GM12878 (cell line): ENCODE measurements at places on chromosomes 1 and 21.
A peak's percentile ranks its signal among the peaks of the same experiment; 100 is the strongest.

- DNase-seq: no peak
These were observed 209.8 kb upstream of the PRMT6 start for GRCh38 chr1:106846656-106847055.

DNA sequence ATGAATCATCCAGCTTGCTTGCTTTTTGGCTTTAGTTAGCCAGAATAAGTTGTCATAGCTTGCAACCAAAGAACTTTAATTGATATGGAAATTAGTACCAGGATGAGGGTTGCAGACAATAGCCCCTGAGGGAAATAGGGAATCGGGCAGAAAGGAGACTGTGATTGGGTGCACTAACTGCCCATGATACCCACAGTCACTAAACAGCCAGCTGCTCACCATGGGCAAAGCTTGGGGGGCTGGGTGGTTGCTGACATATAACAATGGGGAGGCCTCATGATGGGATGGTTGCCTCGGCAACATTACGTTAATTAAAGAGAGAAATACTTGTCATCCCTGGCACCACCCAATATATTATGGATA lies 17.8 kb upstream of the PLA2G2E start:
- no peak for DNase-seq

GRCh38 chr21:45465611-45466329 lies 60.8 kb downstream of the COL18A1 start:
- DNase-seq: no peak

DNA sequence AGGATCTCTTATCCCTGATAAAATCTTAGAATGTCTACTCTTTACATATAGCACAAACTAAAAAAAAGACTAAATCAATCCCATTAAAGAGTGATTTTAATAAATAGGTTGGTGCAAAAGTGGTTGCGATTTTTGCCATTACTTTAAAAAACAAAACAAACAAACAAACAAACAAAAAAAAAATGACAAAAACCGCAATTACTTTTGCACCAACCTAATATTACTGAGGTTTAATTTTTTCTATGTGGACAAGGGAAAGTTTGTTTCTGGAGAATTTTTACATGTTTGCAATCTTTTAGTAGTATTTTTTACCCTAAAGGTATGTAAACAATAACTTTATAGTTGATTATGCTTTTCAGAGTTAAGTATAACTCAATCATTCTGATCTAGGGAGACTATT lies 119.7 kb upstream of the ADAMTS5 start:
- no peak for DNase-seq

- DNase-seq: no peak
These were observed 3.5 kb downstream of the RO60 start for GRCh38 chr1:193062698-193063463.

DNA sequence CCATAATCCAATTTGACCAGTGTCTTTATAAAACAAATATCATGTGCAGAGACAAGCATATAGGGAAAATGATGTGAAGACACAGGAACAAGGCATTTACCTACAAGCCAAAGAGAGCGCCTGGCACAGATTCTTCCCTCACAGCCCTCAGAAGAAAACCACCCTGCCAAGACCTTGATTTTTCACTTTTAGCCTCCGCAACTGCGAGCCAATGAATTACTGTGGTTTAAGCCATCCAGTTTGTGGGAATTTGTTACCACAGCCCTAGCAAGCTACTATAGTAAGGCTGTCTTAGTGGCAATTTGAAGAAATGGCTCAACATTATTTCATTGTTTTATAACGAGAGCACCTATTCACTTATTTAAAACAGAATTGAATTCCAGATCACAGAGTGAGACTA lies 85.7 kb upstream of the CCDC190 start:
- DNase-seq: no peak

DNA sequence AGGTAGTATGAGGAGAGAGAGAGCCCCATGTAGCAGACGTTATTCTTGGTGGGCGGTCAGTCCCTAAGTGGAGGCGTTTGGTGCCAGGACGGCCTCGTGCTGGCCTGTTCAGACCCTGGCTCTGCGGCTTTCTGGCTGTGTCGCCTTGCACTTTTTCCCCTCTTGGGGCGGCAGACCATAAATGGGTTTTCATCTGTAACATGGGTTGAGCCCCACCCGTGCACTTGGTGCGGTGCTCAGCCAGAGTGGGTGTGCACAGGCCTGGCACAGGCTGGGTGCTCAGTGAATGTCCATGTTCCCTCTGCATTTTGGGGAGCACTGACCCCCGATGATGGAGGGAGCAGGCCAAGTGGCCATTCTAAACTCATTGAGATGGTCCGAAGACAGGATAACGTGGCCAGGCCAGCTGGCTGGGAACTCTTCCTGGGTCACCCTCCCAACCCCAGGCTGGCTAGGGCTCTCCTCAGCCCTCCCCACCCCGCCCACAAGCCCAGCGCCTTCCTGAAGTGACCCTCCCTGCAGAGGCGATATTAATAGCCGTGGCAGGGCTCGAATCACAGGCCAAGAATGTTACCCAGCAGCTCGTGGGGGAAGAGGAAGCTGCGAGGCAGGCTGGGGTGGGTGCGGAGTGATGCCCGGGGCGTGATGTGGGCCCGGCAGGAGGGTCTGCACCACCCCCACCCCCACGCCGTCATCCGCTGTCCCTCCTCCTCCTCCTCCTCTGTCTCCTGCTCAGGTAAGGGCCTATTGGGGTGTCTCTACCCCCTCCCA lies 78.5 kb downstream of the ARHGEF10L start:
- no peak for DNase-seq

GRCh38 chr1:112808861-112809684 lies 93.9 kb upstream of the PPM1J start:
- no peak for DNase-seq

DNA sequence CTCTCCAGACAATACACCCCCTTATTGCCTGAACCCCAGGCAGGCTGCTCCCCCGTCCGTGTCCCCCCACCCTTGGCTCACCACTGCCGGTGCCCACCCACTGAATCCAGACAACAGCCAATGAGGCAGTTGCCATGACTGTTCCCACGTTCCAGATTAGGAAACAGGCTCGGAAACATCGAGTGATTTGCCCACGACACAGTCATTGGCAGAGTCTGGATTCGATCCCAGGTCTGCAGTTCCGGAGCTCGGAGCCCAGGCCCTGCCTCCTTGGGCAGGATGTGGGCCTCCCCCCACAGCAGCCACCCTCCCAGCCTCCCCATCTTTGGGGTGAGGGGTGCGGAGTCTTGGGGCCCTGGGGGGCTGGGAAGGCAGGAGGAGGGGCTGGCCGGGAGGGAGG lies 20.3 kb upstream of the CLSTN1 start:
- DNase-seq: no peak

- no peak for DNase-seq
These were observed 20.9 kb downstream of the UMODL1 start for GRCh38 chr21:42091899-42092508.

GRCh38 chr1:88472298-88472697 lies 211.8 kb upstream of the PKN2 start:
- DNase-seq: no peak

DNA sequence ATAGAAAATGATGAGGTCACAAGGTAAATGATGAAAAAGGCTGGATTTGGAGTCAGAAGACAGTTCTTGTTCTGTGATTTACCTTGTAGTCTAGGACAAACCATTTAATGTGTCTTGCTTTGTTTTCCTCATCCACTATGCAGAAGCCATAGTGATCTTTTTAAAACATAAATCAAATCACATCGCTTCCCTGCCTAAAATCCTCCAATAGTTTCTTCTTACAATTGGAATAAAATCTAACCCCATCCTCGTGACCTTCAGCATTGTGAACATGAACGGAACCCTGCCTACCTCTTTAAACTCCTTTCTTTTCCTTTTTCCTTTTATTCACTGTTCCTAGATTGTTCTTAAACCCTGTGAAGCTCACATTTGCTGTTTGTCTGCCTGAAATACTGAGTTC lies 204.9 kb upstream of the SAMSN1 start:
- no peak for DNase-seq

DNA sequence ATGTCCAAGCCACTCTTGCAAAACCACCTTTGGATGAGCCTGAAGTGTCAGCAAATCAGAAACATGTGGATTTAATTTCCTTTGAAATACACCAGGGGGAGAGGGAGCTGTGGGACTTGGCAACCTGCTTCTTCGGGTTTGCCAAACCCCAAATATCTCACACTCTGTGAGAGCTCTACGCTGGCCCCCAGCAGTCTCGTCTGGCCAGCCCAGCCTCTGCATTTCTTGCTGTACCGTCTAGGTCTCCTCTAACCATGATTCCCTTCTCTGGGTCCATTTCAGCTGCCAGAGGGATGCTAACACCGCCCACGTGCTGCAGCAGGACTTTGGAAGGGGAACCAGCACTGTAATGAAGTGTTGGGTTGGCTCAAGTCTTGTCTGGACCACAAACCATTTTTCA lies 114.6 kb downstream of the MRPS6 start:
- DNase-seq: no peak

GRCh38 chr1:24553931-24554330 lies 2.0 kb upstream of the NCMAP start:
- no peak for DNase-seq

DNA sequence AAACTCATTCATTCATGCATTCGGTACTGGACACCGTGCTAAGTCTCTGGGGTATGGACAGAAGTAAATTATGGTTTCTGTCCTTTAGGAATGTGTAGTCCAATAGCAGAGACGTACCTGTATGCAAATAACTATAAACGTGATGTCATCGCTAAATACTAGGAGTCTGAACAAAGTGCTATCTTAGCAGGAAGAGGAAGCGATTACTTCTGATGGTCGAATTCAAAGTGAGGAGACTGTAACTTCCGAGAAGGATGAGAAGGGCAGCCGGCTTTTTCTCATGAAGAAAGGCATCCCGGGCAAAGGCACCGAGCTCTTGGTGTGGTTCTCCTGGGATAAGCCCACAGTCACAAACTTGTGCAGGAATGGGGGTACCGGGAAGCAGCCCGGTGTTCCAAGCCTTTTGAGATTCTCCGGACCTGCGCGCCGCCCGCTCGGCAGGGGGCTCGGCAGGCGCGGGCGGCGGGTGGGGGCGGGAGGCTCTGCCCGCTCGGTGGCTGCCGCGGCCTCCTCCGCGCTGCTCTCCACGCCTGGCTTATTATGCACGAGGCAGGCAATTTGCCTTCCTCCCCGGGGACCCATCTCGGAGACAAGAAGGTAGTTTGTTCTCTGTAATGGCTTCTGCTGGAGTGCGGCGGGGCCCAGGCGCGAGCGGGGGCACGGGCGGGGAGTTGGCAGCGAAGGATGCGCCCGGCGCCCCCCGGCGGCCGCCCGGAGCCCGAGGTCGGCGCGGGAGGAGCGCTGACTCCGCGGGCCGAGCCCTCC lies 67.5 kb upstream of the CD1D start:
- no peak for DNase-seq

DNA sequence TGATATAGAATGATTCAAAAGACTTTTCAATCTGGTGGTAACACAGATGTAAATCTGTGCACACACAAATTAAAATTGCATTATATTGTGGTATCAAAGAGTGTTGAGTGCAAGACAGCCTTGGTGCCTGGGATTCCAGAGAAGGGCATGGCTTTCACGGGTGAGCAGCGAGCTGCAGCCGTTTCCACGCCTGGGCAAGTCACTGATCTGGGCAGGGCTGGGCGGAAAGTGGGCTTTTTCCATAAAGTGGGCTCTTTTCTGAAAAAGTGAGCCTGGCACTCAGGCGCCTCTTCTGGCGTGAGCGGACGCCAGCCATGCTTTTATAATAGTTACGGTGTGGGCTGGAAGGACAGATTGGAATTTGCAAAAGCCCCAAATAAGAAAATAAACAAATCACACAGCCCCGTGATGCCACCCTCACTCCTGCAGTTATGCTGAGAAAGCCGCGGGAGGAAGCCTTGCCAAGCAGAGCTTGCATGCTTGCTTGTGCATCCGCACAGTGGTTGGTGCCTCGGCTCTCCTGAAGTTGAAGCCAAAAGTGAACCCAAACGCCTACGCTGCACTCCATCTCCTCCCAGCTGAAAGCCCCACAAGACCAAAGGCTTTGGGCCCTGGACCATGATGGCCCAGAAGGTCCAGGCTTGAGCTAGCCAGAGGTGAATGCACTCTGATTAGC lies 7.1 kb upstream of the C1orf115 start:
- no peak for DNase-seq

DNA sequence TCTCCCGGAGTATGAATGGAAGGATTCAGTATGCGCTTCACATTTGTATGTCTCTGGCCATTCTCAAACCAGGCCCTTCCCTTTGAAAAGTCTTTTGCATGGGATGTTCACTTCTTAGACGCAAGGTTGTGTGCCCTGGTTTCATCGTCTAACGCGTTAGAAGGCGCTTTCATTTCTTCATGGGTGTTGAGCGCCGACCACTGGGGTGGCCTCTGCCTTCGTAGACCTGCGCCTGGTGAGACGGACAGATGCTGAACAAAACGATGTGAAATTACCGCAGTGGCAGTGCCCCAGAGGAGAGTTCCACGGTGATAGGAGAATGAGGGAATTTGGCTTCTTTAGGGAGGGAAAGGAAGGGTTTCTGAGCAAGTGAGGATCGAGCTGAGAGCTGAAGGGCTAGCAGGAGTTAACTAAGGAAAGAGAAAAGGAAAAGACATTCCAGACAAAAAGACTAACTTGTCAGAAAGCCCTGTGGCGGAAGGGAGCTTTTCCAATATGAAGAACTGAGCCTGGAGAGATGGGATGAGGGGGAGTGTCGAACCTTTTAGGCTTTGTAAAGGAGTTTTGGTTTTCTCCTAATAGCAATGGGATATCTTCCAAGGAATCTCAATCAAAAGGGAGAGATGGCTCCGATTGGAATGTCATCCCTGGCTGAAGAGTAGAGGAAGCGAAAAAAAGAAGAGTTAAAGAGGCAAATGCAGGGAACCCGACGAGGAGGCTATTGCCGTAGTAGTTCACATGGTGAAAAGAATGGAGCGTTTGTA lies 951 bp downstream of the GGPS1 start:
- DNase-seq: peak; percentile 52

- DNase-seq: no peak
These were observed 212.5 kb downstream of the TOMM20 start for GRCh38 chr1:234915924-234916675.

- no peak for DNase-seq
These were observed 73.5 kb downstream of the ABL2 start for GRCh38 chr1:179156026-179156425.

DNA sequence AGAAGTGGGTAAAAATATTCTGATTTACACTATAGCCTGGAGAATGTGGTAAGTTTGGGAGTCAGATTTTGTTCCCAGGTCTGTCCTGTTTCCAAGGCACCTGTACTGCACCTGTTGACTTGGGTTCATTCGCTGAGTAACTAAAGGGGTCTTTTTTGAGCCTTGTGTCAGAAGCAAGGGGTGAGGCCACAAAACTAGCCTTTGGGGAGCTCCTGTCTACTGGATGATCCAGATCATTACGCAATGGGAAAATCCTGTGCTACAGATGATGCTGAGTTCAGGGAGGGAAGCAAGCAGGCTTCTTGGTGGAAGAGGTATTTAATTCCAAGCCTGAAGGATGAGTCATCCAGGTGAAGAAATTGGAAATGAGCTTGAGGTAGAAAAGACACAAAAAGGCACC lies 424.0 kb downstream of the MATN1 start:
- DNase-seq: no peak

- no peak for DNase-seq
These were observed 47.5 kb downstream of the ROR1 start for GRCh38 chr1:63821091-63822005.

DNA sequence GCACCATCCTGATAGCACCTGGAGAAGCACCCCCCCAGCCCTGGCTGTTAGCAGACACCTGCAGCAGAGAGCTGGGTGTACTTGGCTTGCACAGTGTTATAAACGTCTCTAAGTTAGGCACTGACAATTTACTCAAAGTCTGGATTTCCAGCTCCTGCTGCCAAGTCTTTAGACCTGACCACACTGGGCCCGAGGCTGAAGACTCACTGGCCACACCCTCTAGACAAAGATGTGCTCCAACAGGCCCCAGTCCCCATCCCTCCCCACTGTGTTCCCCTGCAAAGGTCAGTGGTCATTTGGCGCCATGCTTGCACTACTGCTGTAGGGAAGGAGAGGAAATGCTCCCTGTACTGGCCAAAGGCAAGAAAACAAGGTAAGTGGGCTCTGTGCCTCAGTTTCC lies 31.1 kb downstream of the PADI6 start:
- DNase-seq: no peak
